ENCODE measurements at places on chromosomes 7 and 10. TPM values are rescaled to one million over a fixed set of nuclear protein-coding genes. Genes with fewer than 3 reads are reported as not detected.

Gene ECHDC3
- polyA plus RNA-seq = 14.0 TPM

Gene MAT1A
- polyA plus RNA-seq = 1.2 TPM

Gene FAM237B
- 0.33 TPM for polyA plus RNA-seq

Gene SPDYE2
- 1.1 TPM for polyA plus RNA-seq

Gene VWDE
- polyA plus RNA-seq = 5.1 TPM

Gene AOAH
- 2.5 TPM for polyA plus RNA-seq

Gene NYAP1
- 1.4 TPM for polyA plus RNA-seq

Gene TMEM178B
- 0.50 TPM for polyA plus RNA-seq

Gene CAV2
- 31.7 TPM for polyA plus RNA-seq

Gene CCDC136
- polyA plus RNA-seq = 12.7 TPM

Gene MORN4
- 20.3 TPM for polyA plus RNA-seq

Gene HHEX
- 9.8 TPM for polyA plus RNA-seq

Gene GNGT1
- 0.24 TPM for polyA plus RNA-seq
